ENCODE measurements at places on chromosomes 4 and X.

DNA sequence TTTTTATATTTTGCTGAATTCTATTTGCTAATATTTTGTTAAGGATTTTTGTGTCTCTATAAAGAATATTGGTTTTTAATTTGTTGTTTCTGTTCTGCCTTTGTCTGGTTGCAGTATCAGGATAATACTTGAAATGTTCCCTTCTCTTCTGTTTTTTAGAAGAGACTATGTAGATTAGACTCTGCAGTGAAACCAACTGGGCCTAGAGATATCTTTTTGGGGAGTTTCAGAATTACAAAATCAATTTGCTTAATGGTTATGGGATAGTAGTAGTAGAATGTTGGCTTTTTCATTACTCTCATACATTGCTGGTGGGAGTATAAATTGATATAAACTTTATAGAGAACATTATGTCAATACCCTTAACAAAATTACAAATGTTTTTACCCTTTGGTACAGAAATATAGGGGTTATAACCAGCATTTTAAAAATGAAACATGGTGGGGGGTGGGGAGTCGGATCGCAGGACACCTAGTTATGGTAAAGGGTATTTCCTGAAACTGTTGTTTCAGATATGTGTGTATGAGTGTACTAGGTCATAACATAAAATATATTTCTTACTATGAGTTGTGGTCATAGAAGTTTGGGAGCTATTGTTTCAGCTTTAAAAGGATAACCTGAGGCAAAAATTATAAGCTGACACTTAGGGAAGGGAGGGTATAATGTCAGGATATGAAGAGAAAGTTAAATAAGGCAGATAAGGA is 29.0 kb downstream of the CLOCK start:
- no peak for DNase-seq

- DNase-seq: no peak
These were observed 550.9 kb upstream of the BOD1L1 start for GRCh38 chr4:14178421-14178820.

- DNase-seq: no peak
These were observed 141.8 kb downstream of the DCHS2 start for GRCh38 chr4:154349829-154350228.

GRCh38 chr4:187849556-187850225 is 145.9 kb upstream of the ZFP42 start:
- DNase-seq: no peak

GRCh38 chr4:42519803-42520417 is 122.6 kb downstream of the SHISA3 start:
- DNase-seq: peak; percentile 60

DNA sequence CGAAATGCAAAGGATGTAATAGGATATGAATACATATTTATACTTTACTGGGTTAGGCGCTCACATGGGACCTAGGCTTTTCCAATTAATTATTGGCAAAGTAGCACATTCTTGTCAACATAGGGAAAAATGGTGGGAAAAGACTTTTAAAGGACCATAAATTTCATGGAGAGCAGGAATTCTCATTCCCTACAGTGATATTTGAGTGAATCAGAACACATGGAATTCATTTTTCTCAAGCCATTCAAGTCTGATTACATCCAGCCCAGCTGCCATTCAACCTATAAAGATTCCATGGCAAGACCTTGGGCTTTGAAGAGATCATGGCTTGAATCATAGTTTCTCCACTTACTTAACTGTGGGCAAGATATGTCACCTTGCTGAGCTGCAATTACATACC is 150.4 kb downstream of the SOWAHB start:
- DNase-seq: no peak

GRCh38 chrX:12792711-12793110 is 1.5 kb downstream of the PRPS2 start:
- DNase-seq: no peak

GRCh38 chr4:24729119-24729730 is 66.1 kb upstream of the SOD3 start:
- no peak for DNase-seq

DNA sequence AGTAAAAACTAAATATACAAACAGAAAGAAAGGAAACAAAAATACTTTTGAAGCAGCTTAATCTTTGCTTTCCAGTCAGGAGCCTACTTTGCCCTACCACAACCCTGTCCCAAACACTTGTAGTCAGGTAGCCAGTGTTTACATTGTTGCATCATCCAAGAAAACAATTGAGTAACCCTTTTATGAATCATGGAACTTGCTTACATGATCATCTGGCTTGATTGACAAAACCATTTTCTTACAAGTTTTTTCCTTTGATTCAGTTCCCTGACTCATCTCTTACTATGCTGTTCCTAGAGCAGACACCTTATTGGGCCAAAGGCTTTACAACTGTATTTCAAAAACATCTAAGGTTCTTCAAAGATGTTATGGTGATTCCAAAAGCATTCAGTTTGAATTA is 740.1 kb downstream of the KLHL13 start:
- no peak for DNase-seq

DNA sequence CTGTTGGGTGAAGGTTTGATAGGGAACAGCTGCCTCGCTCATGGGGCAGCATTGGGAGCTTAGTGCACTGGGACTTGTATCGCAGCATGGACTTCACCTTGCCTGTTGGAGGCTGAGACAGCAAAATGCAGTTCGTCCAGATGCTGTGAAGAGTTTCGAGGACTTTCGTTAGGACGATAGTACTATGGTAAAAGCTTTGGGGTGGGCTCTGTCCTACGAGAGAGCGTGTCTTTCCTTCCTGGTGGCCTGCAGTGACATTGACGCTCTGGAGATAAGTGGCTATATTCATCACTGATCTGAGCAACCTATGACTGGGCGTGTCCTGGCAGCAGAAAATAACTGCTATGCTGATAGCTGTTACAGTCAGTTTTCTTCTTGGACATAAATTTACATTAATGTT is 44.8 kb downstream of the ARHGAP10 start:
- no peak for DNase-seq

DNA sequence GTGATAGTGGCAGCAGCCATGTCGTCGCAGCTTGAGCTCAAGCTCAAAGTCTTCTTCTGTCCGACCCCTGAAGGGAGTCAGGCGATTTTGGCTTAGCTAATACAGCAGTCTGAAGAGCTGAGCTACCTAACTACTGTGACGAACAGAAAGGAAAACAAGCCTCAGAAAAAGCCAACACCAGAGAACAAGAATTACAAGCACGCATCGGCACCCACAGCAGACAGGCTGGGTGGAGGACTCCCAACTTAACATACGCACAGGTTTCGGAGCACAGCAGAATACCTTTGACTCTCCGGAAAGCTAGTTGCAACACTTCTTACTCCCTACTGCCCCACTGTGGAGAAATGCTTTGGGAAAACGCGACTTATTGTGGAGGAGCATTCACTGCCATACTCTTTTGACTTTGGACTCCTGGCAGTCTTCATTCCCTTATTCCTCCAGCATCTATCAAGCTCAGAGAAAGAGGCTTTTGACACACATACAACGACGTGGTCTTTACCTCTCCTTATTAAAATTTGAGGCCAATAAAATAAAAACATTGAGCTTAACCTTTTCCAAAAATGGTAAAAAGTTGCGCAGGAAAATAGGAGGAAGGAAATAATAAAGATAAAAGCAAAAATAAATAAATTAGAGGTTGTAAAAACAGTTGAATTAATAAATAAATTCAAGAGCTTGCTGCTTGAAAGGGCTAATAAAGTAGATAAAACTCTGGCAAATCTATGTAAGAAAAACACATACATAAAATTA is 41.3 kb upstream of the GPC3 start:
- no peak for DNase-seq

DNA sequence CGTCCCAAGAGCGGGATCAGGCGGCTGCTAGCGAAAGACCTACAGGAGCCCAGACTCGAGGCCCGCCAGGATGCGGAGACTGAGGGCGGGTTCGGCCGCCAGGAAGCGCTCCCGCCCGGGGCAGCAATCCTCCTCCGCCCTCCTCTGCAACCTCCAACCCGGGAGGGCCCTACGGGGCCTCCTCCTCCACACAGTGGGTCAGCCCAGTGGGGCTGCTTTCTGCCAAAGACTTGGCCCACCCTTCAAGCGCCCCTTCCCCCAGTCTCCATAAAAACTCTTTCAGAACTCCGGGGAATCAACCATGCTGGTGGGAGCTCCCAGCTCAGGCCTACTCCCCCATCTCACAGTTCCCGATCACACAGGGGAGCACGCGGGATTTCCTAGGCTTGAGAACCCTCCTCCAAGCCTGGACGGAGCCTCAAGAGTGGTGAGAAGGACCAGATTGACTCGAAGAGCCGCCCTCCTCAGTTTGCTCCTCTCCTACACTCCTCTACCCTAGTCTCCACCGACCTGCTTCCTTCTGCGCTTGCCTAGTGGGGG is 77.5 kb downstream of the RLIM start:
- no peak for DNase-seq

DNA sequence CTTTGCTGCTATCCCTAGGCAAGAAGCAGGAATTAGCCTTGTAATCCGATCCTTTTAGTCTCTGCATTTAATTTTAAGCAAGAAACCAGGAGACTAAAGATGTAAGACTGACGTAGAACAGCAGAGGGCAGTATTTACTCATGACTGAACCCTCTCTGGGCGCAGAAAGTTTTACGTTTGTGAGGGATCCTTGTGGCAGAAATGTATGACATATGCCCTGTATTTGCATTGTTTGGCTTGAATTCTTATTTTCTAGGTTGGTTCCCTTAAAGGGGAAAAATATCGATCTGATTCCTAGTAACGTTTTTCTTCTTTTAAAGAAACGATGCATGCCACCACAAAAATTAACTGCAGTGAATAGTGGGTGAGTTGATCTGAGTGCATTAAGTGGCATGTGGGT is 1.3 kb upstream of the FAT4 start:
- no peak for DNase-seq

GRCh38 chr4:177410566-177410965 is 31.7 kb downstream of the AGA start:
- DNase-seq: no peak

DNA sequence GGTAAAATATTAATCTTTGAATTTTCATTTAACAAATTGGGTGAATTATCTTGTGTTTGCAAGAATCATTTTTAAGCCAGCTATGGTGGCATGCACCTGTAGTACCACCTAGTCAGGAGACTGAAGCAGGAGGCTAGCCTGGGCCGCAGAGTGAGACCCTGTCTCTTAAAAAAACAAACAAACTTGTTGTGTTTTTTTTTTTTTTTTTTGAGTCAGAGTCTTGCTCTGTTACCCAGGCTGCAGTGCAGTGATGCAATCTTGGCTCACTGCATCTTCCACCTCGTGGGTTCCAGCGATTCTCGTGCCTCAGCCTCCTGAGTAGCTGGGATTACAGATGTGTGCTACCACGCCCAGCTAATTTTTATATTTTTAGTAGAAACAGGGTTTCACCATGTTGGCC is 2.2 kb downstream of the TXLNG start:
- DNase-seq: no peak

Measured in activated CD8-positive, alpha-beta memory T cell treated with anti-CD3 and anti-CD28 coated beads, Interleukin-2, amount 50 U/mL, for 48 hours (primary cell).